Progenitor cell of endocrine pancreas (in vitro differentiated cells): ENCODE measurements at places on chromosomes 4 and X. TPM values are rescaled to one million over a fixed set of nuclear protein-coding genes. Genes with fewer than 3 reads are reported as not detected.

- no peak overlapping the region for H3K27ac ChIP-seq
- peaks cover 1% of the 10 kb centered on the region for H3K4me1 ChIP-seq
- H3K27me3 ChIP-seq, result no peaks in the 10 kb centered on the region
- DNase-seq, result no peak
- H3K36me3 ChIP-seq, result no peaks in the 10 kb centered on the region
- H3K4me3 ChIP-seq, result no peak overlapping the region
These were observed 134.8 kb upstream of the GABRA2 start for GRCh38 chr4:46524751-46525150.

GRCh38 chr4:5222951-5223350 lies 171.7 kb downstream of the STK32B start:
- no peaks in the 10 kb centered on the region for H3K36me3 ChIP-seq
- no peak for DNase-seq
- no peaks in the 10 kb centered on the region for H3K27me3 ChIP-seq
- H3K4me3 ChIP-seq, result no peak overlapping the region
- H3K27ac ChIP-seq, result no peak overlapping the region
- H3K4me1 ChIP-seq, result no peaks in the 10 kb centered on the region

The SASH3 gene
- not detected in 2 replicates for total RNA-seq

- peaks cover 40% of the 10 kb centered on the region for H3K36me3 ChIP-seq
- no peaks in the 10 kb centered on the region for H3K27me3 ChIP-seq
- H3K4me1 ChIP-seq, result peaks cover 14% of the 10 kb centered on the region
- H3K27ac ChIP-seq, result peak overlapping the region; percentile 21
- DNase-seq, result no peak
- no peak overlapping the region for H3K4me3 ChIP-seq
These were observed 39.5 kb downstream of the NOP14 start for GRCh38 chr4:2923668-2924173.

DNA sequence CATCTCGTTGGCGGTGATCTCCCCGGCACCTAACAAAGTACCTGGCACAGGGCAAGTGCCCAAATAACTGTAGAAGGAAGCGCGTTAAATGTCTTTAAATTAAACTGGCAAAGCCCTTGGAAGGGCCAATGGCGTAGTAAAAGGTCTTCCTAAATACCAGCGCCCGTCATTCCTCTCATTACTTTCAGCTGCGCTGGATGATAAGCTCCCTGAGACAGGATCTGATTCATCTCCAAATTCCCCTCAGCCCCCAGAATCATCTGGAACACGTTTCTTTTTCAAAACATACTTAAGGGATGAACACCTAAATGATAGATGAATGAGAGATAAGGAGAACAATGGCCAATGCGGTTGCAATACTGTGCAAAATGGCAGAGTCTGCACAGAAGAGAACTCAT lies 95.1 kb downstream of the AFAP1 start:
- no peaks in the 10 kb centered on the region for H3K4me1 ChIP-seq
- no peak overlapping the region for H3K27ac ChIP-seq
- H3K36me3 ChIP-seq, result peaks cover 12% of the 10 kb centered on the region
- no peaks in the 10 kb centered on the region for H3K27me3 ChIP-seq
- H3K4me3 ChIP-seq, result no peak overlapping the region

The GUCY2F gene
- 0.07 and 0.10 TPM in 2 replicates for total RNA-seq

The CASK gene
- 68.3 and 81.9 TPM in 2 replicates for total RNA-seq

The NEUROG2 gene
- total RNA-seq, result not detected in 2 replicates

DNA sequence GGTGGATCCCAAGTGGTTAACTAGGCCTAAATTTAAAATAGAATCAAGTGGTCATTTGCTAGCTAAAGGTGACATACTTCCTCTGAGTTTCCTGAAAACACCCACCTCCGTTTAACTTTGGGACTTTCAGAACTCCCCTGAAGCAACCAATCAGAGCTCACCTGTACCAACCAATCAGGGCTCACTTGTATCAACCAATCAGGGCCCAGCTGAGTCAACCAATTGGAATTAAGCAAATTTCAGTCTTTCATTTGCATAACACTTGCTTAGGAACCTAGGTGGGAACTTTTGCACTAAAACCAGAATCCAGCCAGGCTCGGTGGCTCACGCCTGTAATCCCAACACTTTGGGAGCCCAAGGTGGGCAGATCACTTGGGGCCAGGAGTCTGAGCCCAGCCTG lies 15.9 kb downstream of the GPC4 start:
- peaks cover 24% of the 10 kb centered on the region for H3K4me1 ChIP-seq
- peaks cover 3% of the 10 kb centered on the region for H3K27me3 ChIP-seq
- H3K27ac ChIP-seq, result no peak overlapping the region
- H3K36me3 ChIP-seq, result no peaks in the 10 kb centered on the region
- no peak for DNase-seq

GRCh38 chr4:112120021-112120420 lies 25.2 kb upstream of the FAM241A start:
- no peaks in the 10 kb centered on the region for H3K4me1 ChIP-seq
- H3K27ac ChIP-seq, result no peak overlapping the region
- no peak overlapping the region for H3K4me3 ChIP-seq
- no peaks in the 10 kb centered on the region for H3K36me3 ChIP-seq
- no peak for DNase-seq

DNA sequence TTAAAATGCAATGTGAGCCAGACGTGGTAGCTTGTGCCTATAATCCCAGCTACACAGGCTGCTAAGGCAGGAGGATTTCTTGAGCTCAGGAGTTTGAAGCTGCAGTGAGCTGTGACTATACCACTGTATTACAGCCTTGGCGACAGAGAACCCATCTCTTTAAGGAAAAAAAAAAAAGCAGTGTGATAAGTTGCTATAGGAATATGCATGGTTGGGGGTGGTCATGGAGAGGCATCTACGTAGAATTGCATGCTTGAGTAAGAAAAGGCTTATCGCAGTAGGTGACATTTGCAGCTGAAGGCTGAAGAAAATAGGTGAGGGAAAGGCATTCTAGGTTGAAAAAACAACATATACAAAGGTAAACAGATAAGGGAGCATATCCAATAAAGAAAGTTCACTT lies 4.1 kb downstream of the DIAPH2 start:
- no peak overlapping the region for H3K4me3 ChIP-seq
- no peak for DNase-seq
- no peaks in the 10 kb centered on the region for H3K27me3 ChIP-seq

- no peak overlapping the region for H3K4me3 ChIP-seq
- no peaks in the 10 kb centered on the region for H3K36me3 ChIP-seq
- H3K27ac ChIP-seq, result no peak overlapping the region
- DNase-seq, result no peak
These were observed 167.6 kb downstream of the SOX3 start for GRCh38 chrX:140337263-140337662.

DNA sequence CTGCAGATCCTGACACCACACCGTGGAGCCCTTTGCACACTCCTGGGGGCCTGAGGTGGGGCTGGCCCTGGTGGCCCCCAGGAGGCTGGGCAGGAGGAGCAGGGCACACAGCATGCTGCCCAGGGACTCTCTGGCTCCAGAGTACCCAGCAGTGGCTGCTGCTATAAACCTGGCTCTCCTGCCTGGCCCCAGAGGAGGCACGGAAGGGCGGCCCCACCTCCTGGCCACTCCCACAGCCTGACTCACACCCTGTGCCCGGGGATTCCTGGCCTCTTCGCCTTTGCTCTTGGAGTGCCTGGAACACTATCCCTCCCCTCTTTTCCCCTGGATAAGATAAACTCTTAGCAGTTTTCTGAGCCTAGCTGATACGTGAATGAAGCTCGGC lies at the start of gene PSAPL1:
PSAPL1 (minus strand) TSS at position 165 of the 385 bp plus-strand sequence; CDS start at position 114, 51 bp downstream.
- peak within 1 kb of the TSS; percentile 42 for H3K27ac ChIP-seq
- peaks cover 4% of the 10 kb centered on the region for H3K27me3 ChIP-seq
- DNase-seq, result no peak

DNA sequence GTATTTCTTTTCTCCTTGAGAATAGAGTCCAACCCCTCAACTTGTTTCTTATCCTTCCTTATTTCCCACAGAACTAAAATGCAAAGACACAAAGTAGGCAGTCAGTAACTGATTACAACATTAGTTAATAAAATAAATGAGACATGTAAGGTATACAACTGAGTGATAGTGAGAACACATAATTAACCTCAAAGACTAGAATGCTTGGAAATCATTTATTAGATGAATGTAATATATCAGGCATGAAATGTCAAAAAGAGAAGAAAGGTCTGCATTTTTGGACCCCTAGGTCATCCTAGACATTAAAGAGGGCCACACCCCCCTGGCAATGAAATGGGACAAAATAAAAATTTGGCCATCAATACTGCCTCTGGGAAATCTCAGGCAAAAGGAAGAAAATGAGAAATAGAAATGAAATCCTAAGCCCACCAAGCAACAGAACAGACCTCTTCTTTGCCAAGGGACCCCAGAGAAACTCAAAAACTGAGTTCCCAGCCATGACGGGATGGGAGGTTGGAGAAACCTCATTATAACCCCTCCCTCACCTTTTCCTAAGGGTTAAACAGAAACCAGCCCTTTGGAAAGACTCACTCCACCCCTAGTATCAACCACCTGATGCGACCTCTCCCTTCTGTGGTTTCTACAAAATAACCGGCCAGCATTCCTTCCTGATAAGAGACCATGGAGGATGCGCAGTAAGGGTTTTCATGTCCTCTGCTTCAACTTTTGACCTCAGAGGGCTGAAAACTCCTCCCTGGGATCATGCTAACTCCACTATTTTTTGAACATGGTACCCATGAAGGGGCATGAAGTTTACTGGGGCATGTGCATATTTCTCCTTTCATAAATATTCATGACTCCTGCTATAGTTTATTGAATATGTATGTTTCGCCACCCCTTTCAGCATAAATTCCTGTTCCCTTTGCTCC lies 90.0 kb upstream of the EXOC1L start:
- H3K27me3 ChIP-seq, result peaks cover 3% of the 10 kb centered on the region
- no peak for DNase-seq
- H3K36me3 ChIP-seq, result no peaks in the 10 kb centered on the region
- no peaks in the 10 kb centered on the region for H3K4me1 ChIP-seq

DNA sequence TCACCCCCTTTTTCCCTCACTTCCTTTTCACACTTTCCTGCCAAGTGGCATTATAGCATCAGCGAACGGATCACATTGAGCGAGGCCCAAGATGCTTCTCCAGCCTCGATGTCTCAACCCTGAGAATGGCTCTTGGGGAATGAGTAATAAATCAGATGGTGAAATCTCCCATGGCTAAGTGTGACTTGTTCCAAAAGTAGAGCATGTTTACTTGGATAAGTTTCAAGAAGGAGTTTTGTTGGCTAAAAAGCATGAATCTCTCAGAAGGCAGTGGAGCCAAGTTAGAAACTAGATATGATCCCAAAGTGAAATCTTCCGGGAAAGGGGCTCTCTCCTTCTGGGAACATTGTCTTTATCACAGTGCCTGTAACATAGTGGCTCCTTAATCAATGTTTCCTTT lies 316.3 kb downstream of the CAMK2D start:
- no peaks in the 10 kb centered on the region for H3K27me3 ChIP-seq
- H3K4me3 ChIP-seq, result no peak overlapping the region
- no peaks in the 10 kb centered on the region for H3K36me3 ChIP-seq
- H3K4me1 ChIP-seq, result peaks cover 9% of the 10 kb centered on the region

The FRAS1 gene
- 163 and 166 TPM in 2 replicates for total RNA-seq
